ENCODE measurements at places on chromosomes 13 and 19.

DNA sequence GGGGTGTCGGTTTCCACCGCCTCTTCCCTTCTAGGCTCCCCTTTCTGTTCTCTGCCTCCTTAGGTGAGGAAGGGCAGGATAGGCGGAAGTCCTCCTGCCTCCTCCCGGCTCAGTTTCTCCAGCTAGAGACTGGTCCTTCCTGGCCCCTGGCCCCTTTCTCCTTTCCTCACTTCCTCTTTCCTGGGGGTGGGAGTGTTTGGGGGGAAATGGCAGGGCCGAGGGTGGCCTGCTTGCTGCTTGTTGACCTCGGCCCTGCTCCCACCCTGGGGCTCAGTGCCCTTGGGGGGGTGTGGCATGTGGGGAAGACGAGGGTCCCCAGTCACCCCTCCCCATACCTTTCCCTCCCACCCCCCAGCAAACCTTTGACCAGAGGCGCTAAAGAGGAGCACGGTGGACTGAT, 5.0 kb downstream of the U2AF2 start:
- DNase-seq: no peak

- DNase-seq: peak; percentile 39
These were observed 1.2 kb downstream of the CBARP start for GRCh38 chr19:1236576-1236975.

- no peak for DNase-seq
These were observed 796 bp upstream of the LSM14A start for GRCh38 chr19:34171539-34171876.

DNA sequence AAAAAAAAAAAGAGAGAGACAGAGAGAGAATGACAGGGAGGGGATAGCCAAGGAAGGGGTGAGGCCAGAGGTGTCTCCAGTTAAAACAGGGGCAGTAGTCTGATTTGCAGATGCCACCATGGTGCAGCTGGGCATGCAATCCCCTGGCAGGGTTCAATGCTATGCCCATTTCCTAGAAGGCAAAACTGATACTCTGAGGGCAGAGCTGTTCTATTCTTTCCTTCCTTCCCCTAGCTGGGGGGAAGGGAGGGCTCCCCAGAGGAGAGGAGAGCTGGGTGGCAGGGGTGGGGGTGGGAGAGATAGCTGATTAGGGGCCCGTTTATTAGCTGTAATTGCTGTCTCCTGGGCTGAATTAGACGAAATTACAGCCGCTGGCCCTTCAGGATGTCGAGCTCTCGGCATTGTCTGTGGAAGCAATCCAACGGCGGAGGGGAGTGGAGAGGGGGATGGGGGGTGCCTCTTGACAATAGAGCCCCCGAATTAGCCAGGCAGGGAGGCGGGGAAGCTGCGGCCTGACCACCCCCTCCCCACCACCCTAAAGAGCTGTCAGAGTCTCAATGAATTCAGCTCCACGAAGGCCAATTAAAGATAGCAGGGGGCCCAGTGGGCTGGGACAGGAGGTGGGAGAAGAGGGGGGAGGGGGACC, 14.4 kb upstream of the DPP9 start:
- no peak for DNase-seq

- DNase-seq: peak; percentile 39
These were observed 170.2 kb downstream of the DCLK1 start for GRCh38 chr13:35961002-35961401.

- DNase-seq: peak; percentile 70
These were observed 17.6 kb downstream of the LIG1 start for GRCh38 chr19:48152551-48152950.

DNA sequence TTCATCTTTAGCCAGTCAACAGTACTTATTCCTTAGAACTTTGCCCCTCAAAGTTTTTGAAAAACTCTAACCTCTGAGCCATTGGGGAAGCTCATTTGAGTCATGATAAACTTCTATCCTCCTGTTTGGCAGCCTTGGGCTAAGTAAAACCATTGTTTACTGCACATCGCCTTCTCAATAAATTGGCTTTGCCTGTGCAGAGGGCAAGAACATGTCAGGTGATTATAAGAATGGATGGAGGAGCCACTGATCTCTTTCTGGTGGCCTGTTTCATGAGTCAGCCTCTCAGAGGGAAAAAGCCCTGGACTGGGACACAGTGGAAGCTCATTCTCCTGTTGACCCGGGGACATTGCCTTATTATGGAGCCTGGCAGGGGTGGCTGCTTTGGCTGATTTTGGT, 19.4 kb upstream of the PSG4 start:
- DNase-seq: no peak

- no peak for DNase-seq
These were observed 26.1 kb upstream of the CYP2A7 start for GRCh38 chr19:40907968-40908735.

GRCh38 chr13:77836423-77836822, 82.2 kb downstream of the EDNRB start:
- DNase-seq: no peak

DNA sequence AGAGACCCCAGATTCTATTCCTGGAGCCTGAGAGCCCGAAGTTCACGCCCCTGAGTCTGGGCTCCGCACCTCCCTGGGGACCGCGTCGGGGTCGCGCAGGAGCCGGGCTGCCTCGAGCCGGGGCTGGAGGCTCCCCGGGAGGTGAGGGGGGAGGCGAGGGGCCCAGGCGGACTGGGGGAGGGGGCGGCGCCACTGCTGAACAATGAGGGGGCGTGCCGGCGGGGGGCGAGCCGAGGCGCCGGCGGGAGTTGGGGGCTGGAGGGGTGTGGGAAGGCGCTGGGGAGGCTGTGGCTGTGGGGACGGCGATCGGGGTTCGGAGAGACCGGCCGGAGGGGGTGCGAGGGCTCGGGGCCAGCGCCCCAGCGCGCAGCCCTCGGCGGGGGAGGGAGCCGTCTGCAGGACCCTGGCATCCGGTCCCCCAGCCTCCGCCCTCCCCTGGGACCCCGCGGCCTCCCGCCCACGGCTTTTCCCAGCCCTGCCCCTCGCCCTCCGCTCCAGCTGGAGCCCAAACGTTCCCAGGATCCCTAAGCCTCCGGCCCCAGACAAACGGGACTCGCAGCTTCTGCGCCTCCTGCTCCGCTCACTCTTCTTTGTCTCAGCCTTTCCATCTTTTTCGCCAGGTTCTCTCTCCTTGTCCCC, 922 bp downstream of the PLEKHG2 start:
- DNase-seq: peak; percentile 86

GRCh38 chr13:99124794-99125316, 75.8 kb upstream of the UBAC2 start:
- DNase-seq: peak; percentile 55

- no peak for DNase-seq
These were observed 166.9 kb upstream of the KL start for GRCh38 chr13:32849369-32849768.

GRCh38 chr19:4830332-4830731, 1.2 kb downstream of the TICAM1 start:
- no peak for DNase-seq

GRCh38 chr13:112910016-112910415, 59.0 kb upstream of the MCF2L start:
- no peak for DNase-seq

DNA sequence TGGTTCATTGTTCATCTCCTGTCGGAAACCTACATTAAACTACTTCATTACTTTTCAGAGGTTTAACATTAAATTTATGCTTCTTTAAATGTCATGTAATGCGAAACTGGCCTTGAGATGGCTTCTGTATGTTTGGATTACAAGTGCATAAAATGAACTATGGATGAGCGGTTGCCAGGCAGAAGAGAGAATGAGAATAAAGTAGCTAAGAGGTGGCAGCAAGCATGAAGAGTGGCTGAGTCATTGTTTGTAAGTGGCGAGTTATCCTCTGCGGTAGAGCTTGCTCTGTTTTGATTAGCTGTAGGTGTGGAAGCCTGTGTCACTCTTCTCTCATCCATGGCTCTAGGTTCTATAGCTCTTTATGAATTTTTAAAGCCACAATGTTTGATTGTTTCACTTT, 1139.6 kb upstream of the PCDH9 start:
- DNase-seq: peak; percentile 54

- no peak for DNase-seq
These were observed 25.6 kb downstream of the EPS15L1 start for GRCh38 chr19:16446108-16446723.

GRCh38 chr13:77774181-77774580, 76.7 kb downstream of the SLAIN1 start:
- DNase-seq: no peak

GRCh38 chr19:23762548-23762883, 3.8 kb upstream of the ZNF681 start:
- DNase-seq: no peak

DNA sequence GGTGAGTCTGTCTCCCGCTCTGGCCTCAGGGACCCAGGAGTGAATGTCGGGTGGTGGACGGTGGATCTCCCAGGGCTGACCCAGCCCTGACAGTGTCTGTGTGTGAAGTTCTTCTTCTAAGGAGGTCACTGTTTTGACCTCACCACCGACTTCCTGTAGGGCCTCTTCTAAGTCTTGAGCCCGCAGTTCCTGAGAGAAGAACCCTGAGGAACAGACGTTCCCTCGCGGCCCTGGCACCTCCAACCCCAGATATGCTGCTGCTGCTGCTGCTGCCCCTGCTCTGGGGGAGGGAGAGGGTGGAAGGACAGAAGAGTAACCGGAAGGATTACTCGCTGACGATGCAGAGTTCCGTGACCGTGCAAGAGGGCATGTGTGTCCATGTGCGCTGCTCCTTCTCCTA, at the start of gene SIGLEC7:
TSS of gene SIGLEC7 (plus strand) at position 183 of the 400 bp plus-strand sequence. CDS start at position 252, 69 bp downstream.
- DNase-seq: no peak

- DNase-seq: peak; percentile 21
These were observed 13.6 kb upstream of the FCHO1 start for GRCh38 chr19:17737690-17738153.

DNA sequence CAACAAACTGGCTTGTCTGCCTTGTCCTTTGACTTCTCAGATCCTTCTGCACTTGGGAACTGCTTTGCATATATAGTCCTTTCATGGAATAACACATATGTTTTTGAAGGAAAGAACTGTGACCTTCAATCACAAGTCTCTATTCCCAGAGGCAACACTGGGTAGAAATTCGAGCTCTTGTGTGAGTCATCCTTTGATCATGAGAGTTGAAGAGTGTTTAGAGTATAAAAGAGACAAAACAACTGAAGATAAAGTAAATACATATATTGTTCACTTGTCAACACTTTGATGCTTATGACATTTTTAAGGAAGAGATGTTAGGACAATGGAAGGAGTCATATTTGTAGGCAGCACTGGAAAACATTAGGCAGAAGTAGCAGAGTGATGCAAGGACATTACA, 5.2 kb upstream of the OR7A5 start:
- DNase-seq: no peak
